ENCODE measurements at places on chromosomes 7 and 10. TPM values are rescaled to one million over a fixed set of nuclear protein-coding genes. Genes with fewer than 3 reads are reported as not detected.

DNA sequence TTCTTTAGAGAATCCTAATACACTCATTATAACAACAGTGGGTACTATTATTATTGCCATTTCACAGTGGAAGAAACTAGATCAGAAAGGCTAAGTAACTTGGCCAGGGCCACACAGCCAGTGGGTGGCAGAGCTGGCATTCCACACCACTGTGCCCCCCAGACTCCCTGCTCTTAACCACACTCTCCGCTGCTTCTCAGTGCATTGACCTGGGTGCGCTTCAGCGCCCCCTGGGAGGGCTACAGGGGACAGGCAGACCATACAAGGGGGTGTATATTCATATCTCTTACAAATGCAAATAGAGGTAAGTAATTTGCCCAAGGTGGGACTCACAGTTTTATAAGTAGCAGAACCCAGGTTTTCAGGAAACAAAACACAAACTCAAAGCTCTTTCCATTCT lies 77.0 kb upstream of the NMT2 start:
- H3K36me3 ChIP-seq: no peaks in the 10 kb centered on the region
- no peaks in the 10 kb centered on the region for H3K4me1 ChIP-seq
- H3K27me3 ChIP-seq: no peaks in the 10 kb centered on the region
- no peak overlapping the region for H3K4me3 ChIP-seq
- DNase-seq: no peak

DNA sequence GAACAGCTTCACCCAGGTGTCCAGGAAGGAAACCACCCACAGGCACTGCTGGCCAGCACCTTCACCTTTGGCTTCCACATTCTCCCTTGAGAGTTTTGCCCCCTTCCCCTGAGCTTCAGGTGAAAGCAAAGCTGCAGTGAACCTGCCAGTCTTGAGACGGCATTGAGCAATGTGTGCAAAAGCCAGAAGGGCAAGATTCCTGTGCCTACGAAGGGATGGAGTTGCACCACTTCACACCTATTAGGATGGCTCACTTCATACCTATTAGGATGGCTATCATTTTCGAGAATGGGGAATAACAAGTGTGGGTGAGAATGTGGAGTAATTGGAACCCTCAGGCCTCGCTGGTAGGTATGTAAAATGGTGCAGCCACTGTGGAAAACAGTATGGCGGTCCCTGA lies 7.2 kb downstream of the HABP2 start:
- no peak overlapping the region for H3K27ac ChIP-seq
- peaks cover 3% of the 10 kb centered on the region for H3K27me3 ChIP-seq
- DNase-seq: no peak
- no peak overlapping the region for H3K4me3 ChIP-seq
- H3K36me3 ChIP-seq: no peaks in the 10 kb centered on the region

GRCh38 chr7:4256286-4256685 lies 425.8 kb upstream of the FOXK1 start:
- H3K27me3 ChIP-seq: no peaks in the 10 kb centered on the region
- H3K27ac ChIP-seq: no peak overlapping the region
- peak overlapping the region; percentile 12 for H3K4me3 ChIP-seq

GRCh38 chr7:36851382-36851781 lies 127.1 kb upstream of the AOAH start:
- no peak overlapping the region for H3K27ac ChIP-seq
- H3K4me3 ChIP-seq: no peak overlapping the region
- peaks cover 32% of the 10 kb centered on the region for H3K36me3 ChIP-seq
- H3K4me1 ChIP-seq: no peaks in the 10 kb centered on the region
- no peaks in the 10 kb centered on the region for H3K27me3 ChIP-seq

DNA sequence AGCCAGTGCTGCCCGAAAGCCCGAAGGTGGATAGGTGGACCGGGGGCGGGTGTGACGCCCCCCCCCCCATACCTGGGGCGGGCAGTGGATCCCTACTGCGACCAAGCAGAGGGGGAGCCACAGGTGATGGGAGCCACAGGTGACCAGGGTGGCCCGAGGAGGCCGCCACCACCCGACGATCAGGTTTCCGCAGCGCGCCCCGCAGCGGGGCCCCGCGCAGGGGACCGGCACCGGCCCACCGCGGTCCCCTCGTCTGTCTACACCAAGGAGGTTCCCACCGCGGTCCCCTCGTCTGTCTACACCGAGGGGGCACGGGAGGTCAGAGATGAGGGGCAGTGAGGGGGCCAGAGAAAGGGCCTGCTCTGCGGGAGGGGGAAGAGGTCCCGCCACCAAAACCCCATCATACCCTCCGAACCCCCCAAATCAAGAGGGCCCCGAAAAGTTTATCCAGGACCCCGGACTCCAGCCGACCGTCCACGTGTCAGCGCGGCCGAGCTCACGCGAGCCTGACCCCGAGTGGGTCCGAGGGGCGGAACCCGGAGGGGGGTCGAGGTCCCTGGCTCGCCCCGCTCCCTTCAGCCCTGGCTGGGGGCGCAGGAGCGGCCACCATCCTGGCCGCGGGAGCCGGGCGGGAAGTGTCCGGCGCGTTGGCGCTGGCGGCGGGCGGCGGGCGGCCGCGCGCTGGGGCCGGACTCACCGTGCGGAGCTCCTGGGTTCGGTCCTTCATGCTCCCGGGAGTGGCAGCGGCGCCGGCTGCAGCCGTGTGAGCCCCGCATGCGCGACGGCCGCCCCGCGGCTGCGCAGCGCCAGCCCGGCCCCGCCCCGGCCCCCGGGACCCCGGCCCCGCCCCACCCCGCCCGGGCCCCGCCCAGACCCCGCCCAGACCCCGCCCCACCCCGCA lies at the start of gene STX1A:
Gene STX1A (minus strand): TSS at position 765 of the 901 bp plus-strand sequence. CDS start 38 bp downstream, at position 727.
- no peak for DNase-seq
- peak within 1 kb of the TSS; percentile 73 for H3K27ac ChIP-seq

The SLC16A9 gene
- 0.86 TPM for total RNA-seq

The FOXP2 gene
- 37.1 TPM for total RNA-seq

GRCh38 chr7:138276891-138277290 lies 183.2 kb upstream of the TRIM24 start:
- no peaks in the 10 kb centered on the region for H3K27me3 ChIP-seq
- no peak overlapping the region for H3K27ac ChIP-seq
- no peak for DNase-seq
- H3K36me3 ChIP-seq: no peaks in the 10 kb centered on the region
- H3K4me3 ChIP-seq: no peak overlapping the region

DNA sequence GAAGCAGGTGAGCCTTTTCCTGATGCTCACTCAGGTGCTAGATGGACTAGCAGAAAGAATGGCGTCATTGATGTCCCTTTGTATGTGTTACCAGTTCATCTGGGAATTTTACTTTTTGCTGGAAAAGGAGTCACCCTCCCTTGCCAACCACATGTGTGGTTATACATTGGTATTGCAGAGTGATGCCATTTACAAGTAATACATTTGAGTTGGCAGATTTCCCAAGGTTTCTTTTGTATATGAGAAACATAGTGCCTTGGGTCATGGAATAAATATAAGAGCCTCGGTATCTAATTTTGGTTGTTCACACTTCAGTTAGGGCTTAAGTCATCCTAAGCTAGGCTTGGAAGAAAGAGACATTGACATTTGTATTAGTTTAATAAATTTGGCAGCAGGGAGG lies 10.4 kb upstream of the ATXN7L1 start:
- no peak overlapping the region for H3K27ac ChIP-seq
- H3K27me3 ChIP-seq: no peaks in the 10 kb centered on the region
- no peaks in the 10 kb centered on the region for H3K36me3 ChIP-seq
- no peak overlapping the region for H3K4me3 ChIP-seq

DNA sequence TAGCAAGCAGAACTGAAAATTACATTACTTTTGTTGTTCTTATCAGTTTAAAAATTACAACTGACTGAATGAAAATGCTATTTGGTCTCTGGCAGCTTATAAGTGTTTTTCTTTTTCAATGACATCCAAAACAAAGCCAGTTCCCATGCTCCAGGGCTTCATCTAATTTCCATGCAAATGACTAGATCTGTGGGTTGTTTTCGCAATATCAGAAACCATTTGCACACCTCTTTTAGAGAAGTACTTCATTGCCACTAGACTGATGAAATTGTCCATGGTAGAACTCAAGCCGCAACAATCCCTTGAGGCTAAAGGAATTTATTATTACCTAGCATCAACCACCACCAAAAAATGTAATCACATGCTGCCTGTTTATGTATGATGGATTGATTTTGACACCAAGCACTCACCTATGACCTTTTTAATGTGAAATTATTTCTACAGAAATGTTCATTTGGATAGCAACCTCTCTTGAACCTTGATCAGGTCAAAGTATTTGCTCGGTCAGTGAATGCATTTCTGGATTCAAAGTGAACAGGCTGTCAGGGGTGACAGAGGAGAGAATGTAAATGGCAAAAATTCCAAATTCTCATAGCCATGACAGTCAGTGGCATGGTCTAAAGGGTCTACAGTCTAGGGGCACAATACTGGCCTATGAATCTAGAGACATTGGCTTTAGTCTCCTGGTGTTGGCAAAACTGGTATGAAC lies 769.3 kb downstream of the SORCS1 start:
- H3K4me3 ChIP-seq: no peak overlapping the region
- DNase-seq: no peak
- H3K27me3 ChIP-seq: no peaks in the 10 kb centered on the region
- no peaks in the 10 kb centered on the region for H3K36me3 ChIP-seq
- no peak overlapping the region for H3K27ac ChIP-seq
- H3K4me1 ChIP-seq: peaks cover 6% of the 10 kb centered on the region

GRCh38 chr7:152142976-152143595 lies 117.6 kb downstream of the GALNT11 start:
- H3K27me3 ChIP-seq: no peaks in the 10 kb centered on the region
- no peak overlapping the region for H3K27ac ChIP-seq
- no peak for DNase-seq
- peaks cover 100% of the 10 kb centered on the region for H3K36me3 ChIP-seq

GRCh38 chr10:61634746-61635145 lies 28.0 kb upstream of the CABCOCO1 start:
- no peak for DNase-seq
- H3K4me3 ChIP-seq: no peak overlapping the region
- H3K27ac ChIP-seq: no peak overlapping the region
- H3K36me3 ChIP-seq: no peaks in the 10 kb centered on the region
- H3K27me3 ChIP-seq: no peaks in the 10 kb centered on the region
- H3K4me1 ChIP-seq: no peaks in the 10 kb centered on the region

DNA sequence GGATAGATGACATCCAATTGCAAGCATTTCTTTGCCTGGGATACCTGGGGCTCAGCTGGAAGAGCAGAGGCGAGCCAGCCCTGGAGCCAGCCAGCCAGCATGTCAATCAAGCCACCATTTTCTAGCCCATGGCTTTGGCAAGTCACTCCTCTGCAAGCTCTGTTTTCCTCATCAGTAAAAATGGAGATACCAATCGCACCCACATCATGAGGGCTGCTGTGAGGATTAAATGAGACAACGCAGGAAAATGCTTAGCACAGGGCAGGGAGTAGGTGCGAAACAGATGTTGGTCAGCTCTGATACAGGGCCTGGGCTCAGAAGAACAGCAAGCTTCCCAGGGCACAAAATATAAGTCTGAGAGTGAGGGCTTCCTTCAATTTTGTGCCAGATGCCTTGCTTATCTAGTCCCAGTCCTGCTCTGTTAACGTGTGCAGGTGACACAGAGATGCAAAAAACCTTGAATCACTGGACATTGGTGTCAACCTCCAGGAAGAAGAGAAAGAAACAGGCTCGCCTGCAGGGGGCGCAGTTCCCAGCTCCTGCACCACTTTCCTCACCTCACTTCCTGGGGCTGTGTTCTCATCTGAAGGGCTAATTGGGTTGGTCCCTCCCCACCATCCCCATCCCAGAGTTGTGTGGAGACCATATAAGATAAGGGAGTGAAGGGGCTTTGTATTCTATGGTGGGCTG lies 72.8 kb upstream of the CACUL1 start:
- no peak overlapping the region for H3K4me3 ChIP-seq
- H3K4me1 ChIP-seq: peaks cover 7% of the 10 kb centered on the region
- H3K36me3 ChIP-seq: no peaks in the 10 kb centered on the region

- H3K36me3 ChIP-seq: peaks cover 2% of the 10 kb centered on the region
- no peaks in the 10 kb centered on the region for H3K27me3 ChIP-seq
- no peak for DNase-seq
- H3K4me3 ChIP-seq: peak overlapping the region; percentile 69
These were observed 521 bp upstream of the NYAP1 start for GRCh38 chr7:100483090-100483721.

DNA sequence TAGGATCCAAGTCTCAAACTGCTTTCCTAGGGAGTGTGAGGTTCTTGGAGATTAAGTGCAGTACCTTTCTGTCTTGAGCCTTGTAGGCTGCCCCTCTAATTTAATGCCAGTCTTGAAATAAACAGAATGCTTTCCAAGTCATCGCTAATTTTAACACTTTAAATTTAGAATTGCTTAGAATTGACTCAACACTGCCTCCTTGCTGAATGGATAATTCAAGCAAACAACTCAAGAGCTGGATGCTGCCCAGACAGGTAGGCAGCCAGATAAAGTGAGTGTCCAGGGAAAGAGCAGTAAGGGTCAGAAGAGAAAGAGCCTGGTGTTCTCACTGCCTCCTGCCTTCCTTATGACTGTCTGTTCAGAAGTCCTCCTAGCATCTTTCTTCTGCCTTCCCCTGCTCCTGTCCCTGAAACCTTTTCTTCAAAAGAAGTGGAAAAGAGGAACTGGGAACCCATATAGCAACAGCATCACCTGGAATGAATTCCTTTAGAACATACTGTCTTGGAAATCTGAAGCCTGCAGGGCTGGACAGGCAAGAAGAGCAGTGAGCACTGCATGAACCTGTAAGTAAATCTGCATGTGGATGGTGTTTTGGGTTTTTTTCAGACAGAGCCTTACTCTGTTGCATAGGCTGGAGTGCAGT lies 3.1 kb upstream of the GOT1 start:
- H3K27me3 ChIP-seq: no peaks in the 10 kb centered on the region
- no peak overlapping the region for H3K4me3 ChIP-seq
- no peak for DNase-seq

DNA sequence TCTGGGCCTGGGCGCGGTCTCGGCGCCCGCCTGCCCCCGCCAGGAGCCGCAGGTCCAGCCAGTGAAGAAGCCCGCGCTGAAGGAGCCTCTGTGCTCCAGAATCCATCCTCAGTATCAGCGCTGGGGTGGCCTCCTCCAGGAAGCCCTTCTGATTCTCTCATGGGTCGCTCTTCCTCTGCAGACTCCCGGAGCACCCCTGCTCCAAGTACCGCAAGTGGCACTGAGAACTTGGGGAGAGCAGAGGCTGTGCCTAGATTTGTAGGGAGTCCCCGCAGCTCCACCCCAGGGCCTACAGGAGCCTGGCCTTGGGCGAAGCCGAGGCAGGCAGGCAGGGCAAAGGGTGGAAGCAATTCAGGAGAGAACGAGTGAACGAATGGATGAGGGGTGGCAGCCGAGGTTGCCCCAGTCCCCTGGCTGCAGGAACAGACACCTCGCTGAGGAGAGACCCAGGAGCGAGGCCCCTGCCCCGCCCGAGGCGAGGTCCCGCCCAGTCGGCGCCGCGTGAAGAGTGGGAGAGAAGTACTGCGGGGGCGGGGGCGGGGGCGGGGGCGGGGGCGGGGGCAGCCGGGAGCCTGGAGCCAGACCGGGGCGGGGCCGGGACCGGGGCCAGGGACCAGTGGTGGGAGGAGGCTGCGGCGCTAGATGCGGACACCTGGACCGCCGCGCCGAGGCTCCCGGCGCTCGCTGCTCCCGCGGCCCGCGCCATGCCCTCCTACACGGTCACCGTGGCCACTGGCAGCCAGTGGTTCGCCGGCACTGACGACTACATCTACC lies at the start of gene ALOX5:
Gene ALOX5 (plus strand): TSS at position 641 of the 774 bp plus-strand sequence. CDS start 64 bp downstream, at position 705.
- H3K4me1 ChIP-seq: peaks cover 26% of the 10 kb centered on the region
- H3K4me3 ChIP-seq: peak within 1 kb of the TSS; percentile 62
- peaks cover 24% of the 10 kb centered on the region for H3K27me3 ChIP-seq
- DNase-seq: peak; percentile 93
- H3K27ac ChIP-seq: peak within 1 kb of the TSS; percentile 60
